ENCODE measurements at places on chromosomes 7 and 10.

DNA sequence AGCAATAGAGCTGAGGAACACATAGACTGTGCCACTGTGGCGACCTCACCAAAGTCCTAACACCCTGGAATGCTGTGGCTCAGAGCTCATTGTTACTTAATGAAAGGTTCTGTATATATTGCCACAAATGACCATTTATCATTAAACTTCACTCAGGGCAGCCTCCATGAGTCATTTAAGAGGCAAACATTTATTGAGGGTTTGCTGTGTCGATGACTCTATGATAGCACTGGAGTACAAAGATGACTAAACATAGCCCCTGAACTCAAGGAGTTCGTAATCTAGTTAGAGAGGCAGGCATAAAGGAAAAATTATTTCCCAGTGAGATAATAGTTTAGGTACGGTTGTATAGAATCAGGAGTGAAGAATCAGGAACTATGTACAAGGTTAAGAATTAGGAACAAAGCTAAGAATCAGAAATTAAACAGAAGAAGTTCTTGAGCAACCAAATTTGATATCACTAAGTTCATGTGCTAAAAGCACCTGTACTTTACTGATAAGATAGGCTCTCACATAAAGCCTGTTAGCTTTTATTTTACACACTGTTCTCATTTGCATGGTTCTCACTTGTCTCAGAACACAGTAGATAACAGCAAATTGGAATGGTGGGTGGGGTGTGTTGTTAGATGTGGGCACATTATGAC, 7.9 kb downstream of the ENTPD7 start:
- DNase-seq, result no peak

DNA sequence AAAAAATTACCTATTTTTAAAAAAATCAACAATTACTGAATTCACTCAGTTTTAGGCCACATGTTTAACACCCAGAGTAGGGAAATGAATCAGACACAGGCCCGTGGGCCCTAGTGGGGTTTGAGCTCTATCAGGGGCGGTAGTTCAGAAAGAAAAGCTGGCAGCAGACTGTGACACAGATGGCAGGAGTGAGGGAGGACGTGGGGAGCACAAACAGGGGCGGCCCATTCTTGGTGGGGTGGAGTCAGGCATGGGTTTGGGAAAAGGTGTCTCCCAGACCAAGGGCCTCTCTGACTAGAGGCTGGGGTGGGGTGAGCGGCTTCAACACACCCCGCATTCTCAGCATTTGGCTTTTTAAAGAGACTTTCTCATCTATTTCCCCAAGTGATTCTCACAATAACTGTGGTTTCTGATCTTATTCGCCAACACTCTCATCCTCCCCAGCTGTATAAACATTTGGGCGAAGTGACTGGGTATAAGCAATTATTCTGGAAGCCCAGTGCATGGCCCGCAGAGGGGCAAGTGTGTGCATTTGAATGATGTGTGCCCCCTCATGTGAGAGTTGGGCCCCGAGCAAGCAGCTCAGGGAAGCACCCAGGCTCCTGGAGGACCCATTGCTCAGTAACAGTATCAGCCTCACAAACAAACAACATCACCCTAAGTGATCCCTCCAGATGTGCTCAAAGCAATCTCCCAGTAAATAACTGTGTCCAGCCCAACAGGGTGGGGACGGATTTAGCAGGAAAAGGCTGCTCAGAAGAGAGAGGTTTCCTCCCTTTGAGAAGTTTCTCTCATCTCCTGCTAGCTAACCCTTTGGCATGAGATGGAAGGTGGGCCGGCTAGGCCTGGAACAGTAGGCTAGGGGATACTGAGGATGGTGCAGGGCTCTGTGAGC, 437.6 kb upstream of the ZMIZ1 start:
- DNase-seq, result no peak

DNA sequence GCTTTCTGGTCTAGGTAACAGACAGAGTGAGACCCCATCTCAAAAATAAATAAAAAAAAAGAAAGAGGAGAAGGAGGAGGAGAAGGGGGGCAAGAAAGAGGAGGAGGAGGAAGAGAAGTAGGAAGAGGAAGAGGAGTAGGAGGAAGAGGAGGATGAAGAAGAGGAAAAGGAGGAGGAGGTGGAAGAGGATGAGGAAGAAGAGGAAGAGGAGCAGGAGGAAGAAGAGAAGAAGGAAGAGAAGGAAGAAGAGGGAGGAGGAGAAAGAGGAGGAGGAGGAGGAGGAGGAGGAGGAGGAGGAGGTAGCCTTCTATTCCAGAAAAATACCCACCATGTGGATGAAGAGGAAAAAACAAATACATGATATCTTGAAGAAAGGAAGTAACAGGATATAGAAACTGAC, 172.1 kb downstream of the FRMD4A start:
- DNase-seq, result no peak

DNA sequence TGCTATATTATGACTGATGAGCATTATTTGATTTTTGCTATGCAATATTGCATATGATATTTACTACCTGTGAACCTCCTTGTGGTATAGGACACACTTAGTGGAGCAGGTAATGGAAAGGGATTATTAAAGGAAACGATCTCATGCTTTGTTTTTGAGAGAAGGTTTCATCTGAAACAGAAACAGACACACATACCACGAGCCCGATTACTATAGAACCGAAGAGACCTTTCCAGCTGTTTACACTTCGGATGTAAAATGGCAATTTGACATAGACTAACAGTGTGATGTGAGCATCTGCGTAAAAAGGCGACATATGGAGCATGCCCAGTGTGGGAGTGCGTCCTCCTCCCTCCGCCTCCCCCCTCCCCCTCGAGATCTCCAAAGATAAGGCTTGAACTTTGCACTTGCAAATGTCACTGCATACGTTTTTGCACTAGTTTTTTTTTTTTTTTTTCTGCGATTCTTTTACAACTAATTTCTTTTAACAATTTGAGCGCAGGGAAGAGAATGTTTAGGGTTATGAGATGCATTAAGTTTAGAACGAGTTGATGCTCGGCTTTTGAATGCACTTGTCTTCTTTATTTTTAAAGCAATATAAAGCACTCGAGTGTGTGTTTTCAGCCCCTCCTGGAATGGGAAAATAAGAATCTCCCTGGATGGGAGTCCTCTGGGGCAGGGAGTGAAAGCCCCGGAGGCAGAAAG, 251.0 kb downstream of the NSUN6 start:
- no peak for DNase-seq

- DNase-seq, result no peak
Measured at GRCh38 chr10:75679536-75679935, 248.1 kb downstream of the LRMDA start.

- no peak for DNase-seq
Measured at GRCh38 chr10:14074062-14074884, 256.5 kb downstream of the FRMD4A start.

DNA sequence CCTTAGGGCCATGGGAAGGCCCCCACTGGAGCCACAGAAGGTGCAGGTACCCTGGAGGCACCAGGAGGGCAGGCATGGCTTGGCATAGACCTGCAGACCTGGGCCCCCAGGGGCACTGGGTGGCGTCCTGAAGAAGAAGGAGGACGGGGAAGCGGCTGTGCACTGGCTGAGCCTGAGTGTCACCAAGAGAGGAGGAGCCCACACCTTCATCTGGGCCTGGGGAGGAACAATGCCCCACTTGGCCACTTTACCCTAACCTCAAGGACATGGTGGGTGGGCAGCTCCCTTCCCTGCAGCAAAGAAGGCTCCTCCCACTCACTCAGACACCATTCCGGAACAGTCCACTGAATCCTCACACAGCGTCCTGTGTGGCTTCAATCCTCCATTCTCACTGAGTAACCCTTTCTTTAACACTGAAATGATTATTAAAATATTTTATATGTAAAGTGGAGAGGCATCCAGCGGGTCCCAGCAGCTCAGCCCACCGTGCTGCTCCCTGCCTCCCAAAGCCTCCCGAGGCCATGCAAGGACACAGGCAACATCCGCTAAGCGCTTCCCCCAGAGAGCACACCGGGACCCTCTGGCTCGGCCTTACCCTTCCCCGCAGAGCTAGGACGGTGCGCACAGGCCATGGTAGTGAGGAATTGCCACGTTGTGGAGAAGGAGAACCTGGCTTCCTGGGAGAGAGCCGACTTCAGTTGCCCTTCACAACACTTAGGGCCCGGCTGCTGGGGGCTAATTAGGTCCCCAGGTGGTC, 516.7 kb upstream of the MGMT start:
- no peak for DNase-seq

- no peak for DNase-seq
Measured at GRCh38 chr10:44195112-44196007, 189.5 kb downstream of the CXCL12 start.

- DNase-seq, result no peak
Measured at GRCh38 chr7:6433784-6434615, 13.8 kb downstream of the DAGLB start.

All from activated T-helper 1 cell treated with anti-CD3 and anti-CD28 coated beads, Interleukin-2, amount 50 U/mL, for 16 hours (primary cell).